PC-3 (cell line): ENCODE measurements at places on chromosomes 3 and 15. TPM values are rescaled to one million over a fixed set of nuclear protein-coding genes. Genes with fewer than 3 reads are reported as not detected.

GOLGA8J gene
- not detected in 2 replicates for total RNA-seq

- H3K27ac ChIP-seq: no peak overlapping the region
- no peaks in the 10 kb centered on the region for H3K4me1 ChIP-seq
- H3K4me3 ChIP-seq: no peak overlapping the region
- no peaks in the 10 kb centered on the region for H3K36me3 ChIP-seq
Measured at GRCh38 chr3:13050446-13050845, 22.8 kb downstream of the IQSEC1 start.

IGSF11 gene
- total RNA-seq: 0.66 TPM in 1 of 2 replicates, not detected in the other

GRCh38 chr3:195736866-195737490 lies 16.2 kb downstream of the MUC20 start:
- H3K36me3 ChIP-seq: no peaks in the 10 kb centered on the region
- H3K4me1 ChIP-seq: no peaks in the 10 kb centered on the region
- no peak overlapping the region for H3K4me3 ChIP-seq
- no peaks in the 10 kb centered on the region for H3K27me3 ChIP-seq
- no peak for DNase-seq

AGBL1 gene
- total RNA-seq: not detected in 2 replicates

TUSC7 gene
- not detected in 2 replicates for total RNA-seq

ST8SIA2 gene
- total RNA-seq: not detected in 2 replicates

- no peaks in the 10 kb centered on the region for H3K4me1 ChIP-seq
- no peak for DNase-seq
- H3K27ac ChIP-seq: no peak overlapping the region
- H3K4me3 ChIP-seq: no peak overlapping the region
- no peaks in the 10 kb centered on the region for H3K27me3 ChIP-seq
Measured at GRCh38 chr3:51706021-51706485, 815 bp upstream of the GRM2 start.

SHC4 gene
- 2.4 and 4.3 TPM in 2 replicates for total RNA-seq

TMCC1 gene
- 6.2 and 8.5 TPM in 2 replicates for total RNA-seq

- H3K36me3 ChIP-seq: peaks cover 53% of the 10 kb centered on the region
- H3K4me1 ChIP-seq: peaks cover 36% of the 10 kb centered on the region
- H3K27me3 ChIP-seq: no peaks in the 10 kb centered on the region
- no peak overlapping the region for H3K4me3 ChIP-seq
- no peak overlapping the region for H3K27ac ChIP-seq
Measured at GRCh38 chr15:90481023-90481422, 48.7 kb upstream of the CRTC3 start.

GRCh38 chr15:75058127-75058905 lies 34.9 kb downstream of the PPCDC start:
- H3K27me3 ChIP-seq: no peaks in the 10 kb centered on the region
- H3K36me3 ChIP-seq: no peaks in the 10 kb centered on the region
- no peak overlapping the region for H3K27ac ChIP-seq

DNA sequence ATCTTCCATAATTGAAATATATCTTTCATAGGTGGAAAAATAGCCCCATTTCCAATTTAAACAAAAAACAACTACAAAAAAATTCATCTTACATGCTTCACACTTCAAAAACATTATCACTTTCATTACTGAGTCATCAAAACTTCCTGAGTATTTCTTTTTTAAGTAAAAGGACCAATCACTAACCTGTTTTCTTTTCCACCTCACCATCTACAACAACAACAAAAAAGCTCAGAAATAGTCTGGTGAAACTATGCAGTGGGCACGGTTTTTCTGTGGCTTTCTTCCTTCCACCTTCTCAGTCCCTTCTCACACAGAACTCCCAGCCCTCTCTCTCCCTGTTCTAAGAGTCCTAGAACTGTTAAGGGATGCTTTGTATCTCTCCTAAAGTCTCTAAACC lies 20.3 kb upstream of the TNIK start:
- H3K27ac ChIP-seq: no peak overlapping the region
- no peak for DNase-seq
- no peaks in the 10 kb centered on the region for H3K36me3 ChIP-seq
- H3K4me1 ChIP-seq: no peaks in the 10 kb centered on the region
- H3K27me3 ChIP-seq: no peaks in the 10 kb centered on the region

DNA sequence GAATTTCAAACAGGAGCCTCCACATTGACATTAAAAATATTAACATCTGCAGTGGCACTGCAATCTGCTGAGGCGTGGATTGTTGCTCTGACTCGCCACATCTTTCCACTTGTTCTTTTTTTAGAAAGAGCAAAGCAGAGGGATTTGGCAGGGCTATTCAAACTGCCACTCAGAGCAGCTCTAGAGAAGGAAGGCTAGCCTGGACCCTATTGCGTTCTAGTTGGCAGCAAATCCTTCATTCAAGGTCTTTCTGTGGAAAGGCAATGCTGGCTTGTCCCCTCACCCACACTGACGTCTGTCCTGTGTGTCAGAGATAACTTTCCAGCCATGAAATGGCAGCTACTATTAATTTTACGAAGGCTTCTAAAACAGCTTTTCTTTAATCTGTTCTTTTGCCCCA lies 483.2 kb upstream of the SGO1 start:
- no peaks in the 10 kb centered on the region for H3K36me3 ChIP-seq
- no peak for DNase-seq
- no peak overlapping the region for H3K4me3 ChIP-seq
- no peaks in the 10 kb centered on the region for H3K27me3 ChIP-seq

- no peak overlapping the region for H3K4me3 ChIP-seq
- H3K27ac ChIP-seq: no peak overlapping the region
- no peaks in the 10 kb centered on the region for H3K27me3 ChIP-seq
Measured at GRCh38 chr3:186946756-186947375, 16.5 kb downstream of the ST6GAL1 start.

DNA sequence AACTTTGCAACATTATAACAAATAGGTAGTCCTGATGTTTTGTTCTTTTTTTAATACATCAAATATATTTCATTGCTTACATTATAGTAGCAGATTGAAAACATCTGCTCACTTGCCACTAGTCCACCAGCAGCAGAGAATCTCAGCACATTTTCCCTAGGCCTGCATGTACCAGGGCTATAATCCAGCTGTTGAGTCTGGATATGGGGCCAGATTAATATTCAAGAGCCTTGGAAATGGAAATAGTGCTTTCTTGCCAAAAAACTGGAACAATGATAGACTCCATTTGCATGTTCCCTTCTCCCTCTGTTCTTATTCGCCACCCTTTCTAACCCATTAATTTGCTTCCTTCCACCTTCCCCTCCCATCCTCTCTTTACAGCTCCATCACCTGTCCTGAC lies 288.0 kb downstream of the EPHA3 start:
- H3K36me3 ChIP-seq: no peaks in the 10 kb centered on the region
- H3K4me1 ChIP-seq: no peaks in the 10 kb centered on the region
- H3K27me3 ChIP-seq: peaks cover 57% of the 10 kb centered on the region
- H3K27ac ChIP-seq: no peak overlapping the region
- DNase-seq: no peak
- no peak overlapping the region for H3K4me3 ChIP-seq

DNA sequence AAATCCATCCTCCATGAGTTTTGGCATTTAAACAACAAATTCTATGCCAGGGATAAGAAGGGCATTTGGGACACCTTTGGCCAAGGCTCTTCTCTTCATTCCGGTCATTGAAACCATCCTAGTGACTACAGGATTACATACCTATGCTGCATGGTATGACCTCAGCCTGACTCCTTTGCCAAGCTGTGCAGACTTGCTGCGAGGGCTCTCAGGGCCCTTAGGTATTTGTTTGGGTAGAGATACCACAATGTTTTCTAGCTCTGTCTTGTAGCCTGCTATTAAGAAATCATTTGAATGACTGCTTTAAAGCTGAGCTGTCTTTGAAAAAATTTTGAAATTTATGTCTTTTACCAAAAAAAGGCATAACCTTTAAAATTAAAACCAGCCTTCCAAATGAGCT lies 749.8 kb upstream of the SGO1 start:
- no peak overlapping the region for H3K27ac ChIP-seq
- DNase-seq: no peak
- H3K27me3 ChIP-seq: no peaks in the 10 kb centered on the region
- H3K36me3 ChIP-seq: no peaks in the 10 kb centered on the region
- H3K4me1 ChIP-seq: no peaks in the 10 kb centered on the region

DNA sequence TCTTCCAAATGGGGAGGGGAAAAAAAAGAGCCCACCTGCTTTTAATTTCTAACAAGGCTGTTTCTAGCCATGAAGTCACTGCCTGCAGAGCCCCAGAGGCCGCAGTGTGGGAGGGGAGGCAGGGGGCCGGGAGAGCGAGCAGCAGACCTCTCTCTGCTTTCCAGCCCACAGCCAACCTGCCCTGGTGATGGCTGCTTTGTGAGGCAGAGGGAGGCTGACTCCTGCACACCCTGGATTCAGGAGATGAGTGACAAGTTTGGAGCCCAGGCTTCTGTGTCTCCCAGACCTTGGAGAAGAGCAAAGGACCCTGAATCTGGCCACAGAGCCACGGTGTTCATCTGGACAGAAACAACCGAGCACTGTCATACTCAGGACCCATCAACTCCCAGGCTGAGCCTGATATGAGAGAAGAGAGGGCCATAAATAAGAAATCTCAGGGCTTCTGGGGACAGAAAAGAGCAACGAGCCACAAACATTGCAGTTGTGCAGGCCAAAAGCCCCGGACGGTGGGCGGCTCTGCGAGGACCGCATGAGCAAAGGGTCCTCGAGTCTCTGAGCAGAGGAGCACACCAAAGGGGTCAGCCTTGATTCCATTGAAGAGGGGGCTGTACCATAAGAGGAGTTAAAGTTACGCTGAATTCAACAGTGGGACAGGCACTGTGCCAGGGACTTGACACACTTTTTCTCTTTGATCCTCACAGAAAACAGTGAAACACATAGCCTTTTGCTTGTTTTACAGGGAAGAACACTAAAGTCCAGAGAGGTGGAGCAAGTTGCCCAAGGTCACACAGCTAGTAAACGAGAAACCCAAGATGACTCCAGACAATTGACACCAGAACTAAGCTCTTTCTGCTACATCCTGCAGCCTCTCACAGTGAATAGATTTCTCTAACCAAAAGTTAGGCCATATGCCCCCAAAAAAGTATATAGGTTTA lies 97.2 kb downstream of the SEMA5B start:
- H3K4me1 ChIP-seq: 0 out of 2 replicates have a peak, but pooled peaks cover 10% of the 10 kb centered on the region
- H3K4me3 ChIP-seq: no peak overlapping the region
- no peak for DNase-seq
- no peaks in the 10 kb centered on the region for H3K36me3 ChIP-seq

DNA sequence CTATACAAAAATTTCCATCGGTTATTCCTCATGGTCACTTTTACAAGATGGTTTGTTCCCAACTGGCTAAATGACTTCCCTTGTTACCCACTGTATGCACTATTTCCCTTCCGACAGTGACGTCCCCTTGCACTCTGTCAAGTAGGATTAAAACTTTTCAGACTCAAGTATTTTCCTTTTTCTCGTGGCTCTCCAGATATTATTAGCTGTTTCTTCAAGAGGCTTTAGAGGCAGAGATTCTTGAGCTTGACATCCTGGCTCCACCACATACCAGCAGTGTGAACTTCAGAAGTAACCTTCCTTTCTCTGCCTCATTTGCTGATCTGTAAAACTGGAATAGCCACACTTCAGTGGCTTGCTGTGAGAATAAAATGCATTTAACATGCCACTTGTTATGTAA lies 14.0 kb downstream of the CSNK1G1 start:
- DNase-seq: no peak
- peak overlapping the region; percentile 60 for H3K27ac ChIP-seq
- peaks cover 18% of the 10 kb centered on the region for H3K4me1 ChIP-seq
- H3K4me3 ChIP-seq: no peak overlapping the region

DNA sequence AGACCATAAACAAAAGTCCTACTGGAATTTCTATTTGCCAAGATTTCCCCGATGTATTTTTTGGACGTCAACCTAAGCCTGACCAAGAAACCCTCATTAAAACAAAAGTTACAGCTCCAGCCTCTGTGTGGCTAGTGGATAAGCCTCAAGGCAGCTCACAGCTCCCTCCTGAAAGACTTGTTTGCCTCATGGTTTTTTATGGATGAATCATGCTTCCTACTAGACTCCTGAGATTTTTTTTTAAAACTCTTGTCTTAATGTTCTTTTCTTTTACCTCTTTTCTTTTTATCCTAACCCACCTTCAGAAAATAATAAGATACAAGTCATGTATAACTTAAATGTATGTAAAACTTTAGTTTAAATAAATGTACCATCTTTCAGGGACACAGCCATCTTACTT lies 52.4 kb downstream of the SUCNR1 start:
- DNase-seq: peak; percentile 89
- no peaks in the 10 kb centered on the region for H3K27me3 ChIP-seq
- peak overlapping the region; percentile 92 for H3K27ac ChIP-seq
- no peaks in the 10 kb centered on the region for H3K36me3 ChIP-seq
- H3K4me1 ChIP-seq: peaks cover 47% of the 10 kb centered on the region
- H3K4me3 ChIP-seq: peak overlapping the region; percentile 57; the same call in 1 of the 2 replicates

CDHR4 gene
- total RNA-seq: not detected in 2 replicates

PSTPIP1 gene
- not detected in 2 replicates for total RNA-seq

DNA sequence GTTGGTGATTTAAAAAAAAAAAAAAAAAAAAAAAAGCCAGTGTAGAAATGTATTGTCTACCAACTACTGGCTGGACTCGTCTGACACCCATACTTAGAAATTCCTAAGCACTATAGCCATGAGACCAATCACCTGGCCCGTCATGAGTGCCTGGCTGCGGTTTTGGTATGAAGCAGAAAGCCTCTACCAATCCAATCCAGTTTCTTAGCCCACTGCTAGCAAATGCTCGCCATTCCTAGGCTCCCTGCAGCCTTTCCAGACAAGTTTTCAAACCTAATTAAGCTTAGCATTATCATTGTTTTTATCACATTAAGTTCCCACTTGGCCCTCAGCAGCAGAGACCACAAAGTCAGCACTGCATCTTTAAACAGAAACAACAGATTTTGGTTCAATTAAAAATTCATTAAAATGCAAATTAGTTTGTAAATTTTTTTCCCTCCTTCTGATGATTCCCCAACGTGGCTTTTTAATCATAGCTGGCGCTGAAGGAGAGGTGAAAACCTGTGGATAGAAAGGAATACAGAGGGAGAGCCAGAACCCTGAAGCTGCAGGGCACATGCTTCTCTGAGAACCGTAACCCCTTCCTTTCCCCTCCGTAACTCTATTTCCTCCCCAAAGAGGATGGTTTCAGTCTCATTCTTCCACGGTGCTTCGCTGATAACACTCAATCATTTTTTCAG lies 32.2 kb upstream of the ST8SIA2 start:
- H3K4me1 ChIP-seq: no peaks in the 10 kb centered on the region
- H3K27ac ChIP-seq: no peak overlapping the region
- H3K27me3 ChIP-seq: peaks cover 34% of the 10 kb centered on the region
- H3K36me3 ChIP-seq: no peaks in the 10 kb centered on the region
- no peak overlapping the region for H3K4me3 ChIP-seq
- DNase-seq: no peak

- no peaks in the 10 kb centered on the region for H3K36me3 ChIP-seq
- DNase-seq: no peak
- no peak overlapping the region for H3K4me3 ChIP-seq
- no peaks in the 10 kb centered on the region for H3K4me1 ChIP-seq
Measured at GRCh38 chr15:66188464-66188863, 65.1 kb downstream of the MEGF11 start.

SCN11A gene
- total RNA-seq: not detected in 2 replicates
